Mesangial cell (primary cell): ENCODE measurements at places on chromosomes 7 and 10. TPM values are rescaled to one million over a fixed set of nuclear protein-coding genes. Genes with fewer than 3 reads are reported as not detected.

ABCC2 gene
- 0.38 and 0.81 TPM in 2 replicates for total RNA-seq

CDK1 gene
- total RNA-seq: 5.1 and 92.6 TPM in 2 replicates

CRTAC1 gene
- total RNA-seq: 0.65 and 1.4 TPM in 2 replicates

ELOVL3 gene
- under 0.01 and 0.33 TPM in 2 replicates for total RNA-seq

VSTM2A gene
- not detected in 2 replicates for total RNA-seq

CPN1 gene
- total RNA-seq: not detected in 2 replicates

COL28A1 gene
- total RNA-seq: 0.16 and 0.38 TPM in 2 replicates

AFAP1L2 gene
- total RNA-seq: 14.5 and 15.5 TPM in 2 replicates
